ENCODE measurements at places on chromosomes 12 and 14.

DNA sequence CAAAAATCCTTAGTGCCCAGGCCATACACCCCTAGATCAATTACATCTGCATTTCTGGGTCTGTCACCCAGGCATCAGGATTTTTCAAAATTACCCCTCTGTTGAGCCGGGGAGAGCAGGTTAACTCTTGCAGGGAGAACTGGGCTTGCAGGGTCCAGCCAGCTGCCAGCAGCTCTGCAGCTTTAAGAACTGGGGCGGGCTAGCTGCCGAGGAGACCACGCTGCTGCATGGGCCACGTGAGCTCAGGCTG is at the start of gene DGLUCY:
Gene DGLUCY (plus strand): TSS at position 245 of the 250 bp plus-strand sequence. CDS start 46,222 bp downstream, outside the sequence.
- DNase-seq = no peak

GRCh38 chr12:76830436-76830835 is 48.4 kb downstream of the CSRP2 start:
- DNase-seq = no peak

DNA sequence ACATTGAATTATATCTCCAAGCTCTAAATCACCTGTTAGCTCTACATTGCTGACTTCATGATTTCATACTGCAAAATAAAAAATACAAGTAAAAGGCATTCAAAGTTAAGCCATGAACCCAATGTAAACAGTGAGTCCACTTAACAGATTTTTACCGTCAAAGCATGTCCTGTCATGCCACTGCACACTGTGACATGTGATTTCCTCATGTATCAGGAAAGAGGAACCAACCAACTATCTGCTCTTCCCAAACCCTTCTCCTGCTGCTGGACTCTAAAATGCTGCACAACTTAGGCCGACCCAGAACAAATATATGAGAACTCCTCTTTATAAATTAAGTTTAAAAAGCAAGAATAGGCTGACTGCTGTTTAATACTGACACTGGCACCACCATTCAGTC is 37.5 kb downstream of the TM7SF3 start:
- no peak for DNase-seq

DNA sequence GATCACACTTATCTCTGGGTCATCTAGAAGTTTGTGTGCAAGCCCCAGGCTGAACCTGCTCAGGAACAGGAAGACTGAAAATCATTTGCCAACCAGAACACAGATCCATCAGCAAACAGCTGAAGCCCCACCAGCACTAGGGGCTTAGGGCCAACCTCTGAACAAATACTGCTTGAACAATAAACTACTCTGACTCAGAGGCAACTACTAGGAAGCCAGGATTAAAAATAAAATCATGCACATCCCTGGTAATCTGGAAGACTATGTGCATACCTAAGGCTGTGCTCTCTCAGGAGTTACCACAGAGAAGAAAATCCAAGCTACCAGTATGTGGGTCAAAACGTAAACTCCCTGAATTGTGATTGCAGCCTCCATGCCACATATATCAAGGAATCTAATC is 15.9 kb downstream of the GALNT8 start:
- DNase-seq = no peak

Data from stimulated activated CD8-positive, alpha-beta memory T cell treated with anti-CD3 and anti-CD28 coated beads, Interleukin-4, amount 100 ng/mL, for 1 hour (primary cell).